Activated naive CD8-positive, alpha-beta T cell treated with anti-CD3 and anti-CD28 coated beads, Interleukin-2, amount 10 ng/mL, durations not matched to agents 7 days and 5 days (primary cell): ENCODE measurements at places on chromosomes 7 and 10.
A peak's percentile ranks its signal among the peaks of the same experiment; 100 is the strongest.

DNA sequence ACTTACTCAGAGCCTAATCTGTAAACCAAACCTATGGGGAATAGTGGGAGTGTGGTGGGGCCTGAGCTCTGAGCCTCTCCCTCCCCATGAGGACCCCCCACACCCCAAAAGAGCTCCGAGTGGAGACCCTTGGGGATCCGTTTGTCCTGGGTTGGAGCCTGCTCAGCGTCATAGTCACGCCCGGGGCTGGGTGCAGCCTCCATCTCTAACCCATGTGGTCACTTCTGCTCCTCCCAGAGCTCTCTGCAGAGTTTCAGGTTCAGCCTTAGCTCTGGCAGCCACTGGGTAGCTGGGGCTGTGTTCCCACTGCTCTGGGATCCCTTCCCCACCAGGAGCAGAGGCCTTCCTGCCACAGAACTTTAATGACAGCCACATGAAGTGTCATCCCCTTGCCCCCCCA lies 25.9 kb downstream of the PFKFB3 start:
- DNase-seq: no peak

DNA sequence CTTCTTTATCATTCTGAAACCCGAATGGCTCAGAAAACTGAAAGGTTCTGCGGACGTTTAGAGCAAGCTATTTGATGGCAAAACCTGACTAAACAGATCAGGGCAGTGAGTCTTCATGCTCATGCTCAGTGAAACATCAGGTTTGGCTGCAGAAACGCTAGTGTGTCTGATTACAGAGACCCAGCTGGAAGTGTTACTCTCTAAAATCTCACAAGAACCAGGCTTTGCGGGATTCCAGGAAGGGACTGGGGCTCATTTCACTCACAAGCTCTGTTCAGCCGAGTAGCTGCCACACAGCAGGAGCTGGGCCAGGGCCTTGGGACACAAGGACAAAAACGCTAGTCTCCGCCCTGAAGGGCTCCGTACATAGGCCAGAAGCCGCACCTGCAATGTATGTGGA lies 2.9 kb downstream of the PITRM1 start:
- DNase-seq: no peak

GRCh38 chr10:106395041-106395749 lies 769.3 kb downstream of the SORCS1 start:
- no peak for DNase-seq

DNA sequence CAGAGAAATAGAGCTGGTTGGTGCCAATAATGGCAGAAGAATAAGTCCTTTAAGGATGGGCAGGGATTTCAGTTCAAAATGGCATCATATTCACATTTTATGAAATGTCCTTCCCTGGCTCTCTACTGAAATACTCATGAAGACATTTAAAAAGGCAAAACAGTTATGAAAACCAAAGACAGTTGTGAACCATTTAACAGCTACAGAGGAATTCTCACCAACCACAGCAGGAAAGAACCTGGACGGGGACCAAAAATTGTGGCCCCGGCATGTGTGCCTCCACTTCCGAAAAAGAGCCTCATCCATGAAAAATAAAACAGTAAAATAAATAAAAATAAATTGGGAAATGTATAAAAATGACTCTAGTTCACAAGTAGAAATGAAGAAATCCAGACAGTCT lies 539.5 kb downstream of the SUGCT start:
- DNase-seq: no peak

GRCh38 chr7:27138985-27139333 lies 4.5 kb downstream of the HOXA5 start:
- no peak for DNase-seq

- peak; percentile 53 for DNase-seq
These were observed 47.5 kb downstream of the FAM53B start for GRCh38 chr10:124696446-124697392.

GRCh38 chr7:25852939-25853271 lies 299.1 kb upstream of the NFE2L3 start:
- DNase-seq: no peak

- no peak for DNase-seq
These were observed 268.2 kb downstream of the PTEN start for GRCh38 chr10:88131511-88132139.

DNA sequence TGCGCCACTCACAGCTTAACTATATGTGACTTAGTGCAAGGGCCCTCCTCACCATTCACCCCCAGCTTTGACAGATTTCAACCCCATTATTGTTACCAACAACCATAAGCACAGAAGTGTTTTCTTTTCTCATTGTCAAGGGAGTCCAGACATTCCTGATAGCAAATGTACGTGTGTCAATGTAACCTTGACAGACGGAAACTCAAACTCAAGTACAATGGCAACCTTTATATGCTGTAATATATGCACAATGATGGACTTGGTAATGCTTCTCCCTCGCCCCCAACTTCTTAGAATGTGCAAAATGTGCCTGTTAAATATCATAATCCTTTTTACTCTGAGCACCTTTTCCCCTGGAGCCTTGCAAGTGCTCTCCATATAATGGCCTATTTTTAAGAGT lies 34.7 kb downstream of the CYCS start:
- no peak for DNase-seq

DNA sequence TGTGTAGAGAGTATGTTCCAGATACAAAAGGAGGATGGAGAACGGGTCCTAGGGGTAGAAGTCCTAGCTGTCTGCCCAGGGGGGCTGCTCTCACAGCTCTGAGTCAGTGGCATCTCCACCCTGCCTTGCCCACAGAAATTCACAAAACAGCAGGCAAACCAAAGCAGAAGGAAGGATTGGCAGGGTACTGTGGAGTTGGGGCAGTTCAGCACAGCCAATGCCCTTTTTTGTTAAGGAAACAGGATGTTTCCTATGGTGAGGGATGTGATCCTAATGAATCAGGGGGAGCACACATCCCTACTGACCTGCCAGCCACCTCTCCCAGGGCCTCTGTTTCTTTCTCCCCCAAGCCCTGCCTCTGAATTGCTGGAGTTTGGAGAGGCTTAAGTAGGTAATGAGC lies 457.6 kb downstream of the PLXNA4 start:
- no peak for DNase-seq

DNA sequence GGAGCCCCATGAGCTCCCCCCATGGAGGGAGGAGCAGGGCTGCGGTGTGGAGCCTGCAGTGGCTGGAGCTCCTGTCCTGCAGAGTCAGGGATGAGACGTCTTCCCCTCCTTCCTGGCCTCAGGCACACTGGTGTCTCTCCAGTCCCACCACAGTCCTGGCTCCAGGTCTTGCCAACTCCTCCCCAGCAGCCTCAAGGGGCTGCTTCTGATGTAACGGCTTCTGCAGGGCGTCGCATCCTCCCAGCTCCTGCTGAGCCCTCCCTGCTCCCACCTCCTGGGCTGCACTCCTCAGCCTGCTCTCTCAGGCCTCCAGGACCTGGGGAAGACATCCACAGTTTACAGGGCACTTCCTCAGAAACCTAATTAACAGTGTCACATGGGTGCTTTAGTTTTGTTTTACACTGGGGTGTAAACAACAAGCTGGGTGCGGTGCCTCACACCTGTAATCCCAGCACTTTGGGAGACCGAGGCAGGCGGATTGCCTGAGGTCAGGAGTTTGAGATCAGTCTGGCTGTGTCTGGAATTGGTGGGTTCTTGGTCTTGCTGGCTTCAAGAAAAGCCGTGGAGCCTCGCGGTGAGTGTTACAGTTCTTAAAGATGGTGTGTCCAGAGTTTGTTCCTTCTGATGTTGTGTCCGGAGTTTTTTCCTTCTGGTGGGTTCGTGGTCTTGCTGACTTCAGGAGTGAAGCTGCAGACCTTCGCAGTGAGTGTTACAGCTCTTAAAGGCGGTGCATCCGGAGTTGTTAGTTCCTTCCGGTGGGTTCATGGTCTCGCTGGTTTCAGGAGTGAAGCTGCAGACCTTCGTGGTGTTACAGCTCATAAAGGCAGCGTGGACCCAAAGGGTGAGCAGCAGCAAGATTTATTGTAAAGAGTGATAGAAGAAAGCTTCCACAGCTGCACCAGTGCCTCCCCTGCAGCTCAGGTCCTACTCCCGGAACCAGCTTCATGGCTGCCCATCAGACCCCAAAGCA lies 95.0 kb downstream of the PAXIP1 start:
- no peak for DNase-seq
